ENCODE measurements at places on chromosomes 1 and 21. TPM values are rescaled to one million over a fixed set of nuclear protein-coding genes. Genes with fewer than 3 reads are reported as not detected.

DNA sequence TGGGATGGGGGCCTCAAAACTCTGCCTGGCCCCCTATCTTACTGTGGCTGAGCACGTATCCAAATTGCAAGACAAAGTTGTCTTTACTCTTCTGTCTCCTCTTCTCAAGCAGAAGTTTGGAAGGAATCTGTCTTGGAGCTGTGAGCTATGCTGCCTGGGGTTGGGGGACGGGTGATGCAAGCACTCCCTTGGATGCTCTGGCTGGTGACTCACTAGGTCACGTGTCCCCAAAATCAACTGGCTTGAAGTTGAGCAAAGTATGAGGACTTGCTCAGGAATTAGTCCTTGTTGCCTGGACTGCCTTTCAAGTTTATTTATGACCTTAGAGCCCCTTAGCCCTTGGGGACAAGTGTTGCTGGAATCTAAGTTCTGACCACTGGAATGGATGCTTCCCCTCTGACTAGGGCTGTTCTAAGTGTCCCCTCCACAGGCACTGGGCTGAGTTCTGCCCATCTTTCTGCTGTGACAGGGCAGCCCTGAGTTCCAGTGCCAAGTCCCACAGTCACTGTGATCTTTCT lies 269.5 kb downstream of the HHAT start:
- no peak for DNase-seq

FMO3 gene
- not detected for total RNA-seq

- DNase-seq = no peak
Measured at GRCh38 chr1:244313346-244313745, 138.4 kb downstream of the ADSS2 start.

TBX19 gene
- 3.8 TPM for total RNA-seq

DNA sequence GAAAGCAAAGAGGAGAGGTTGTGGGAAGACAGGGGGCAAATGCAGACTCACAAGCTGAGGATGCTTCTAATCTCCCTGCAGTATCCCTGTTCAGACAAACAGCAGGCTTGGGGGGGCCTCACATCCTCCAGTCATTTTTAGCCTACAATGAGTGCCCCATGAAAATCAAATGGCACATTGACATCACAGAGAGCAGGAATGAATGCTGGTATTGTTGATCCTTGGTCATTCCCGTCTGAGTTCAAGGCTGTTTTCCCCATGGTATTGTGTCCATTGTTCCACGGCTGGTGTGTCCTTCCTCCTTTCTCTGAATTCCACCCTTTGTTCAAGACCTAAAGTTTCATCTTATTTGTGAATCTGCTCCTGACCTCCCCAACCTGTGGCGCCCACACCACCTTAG lies 545.6 kb downstream of the AJAP1 start:
- no peak for DNase-seq

- DNase-seq = peak; percentile 67
Measured at GRCh38 chr1:202144402-202145067, at the start of gene ARL8A. TSS of gene ARL8A (minus strand) at chr1:202144737. CDS start at chr1:202144572, 165 bp downstream.

DNA sequence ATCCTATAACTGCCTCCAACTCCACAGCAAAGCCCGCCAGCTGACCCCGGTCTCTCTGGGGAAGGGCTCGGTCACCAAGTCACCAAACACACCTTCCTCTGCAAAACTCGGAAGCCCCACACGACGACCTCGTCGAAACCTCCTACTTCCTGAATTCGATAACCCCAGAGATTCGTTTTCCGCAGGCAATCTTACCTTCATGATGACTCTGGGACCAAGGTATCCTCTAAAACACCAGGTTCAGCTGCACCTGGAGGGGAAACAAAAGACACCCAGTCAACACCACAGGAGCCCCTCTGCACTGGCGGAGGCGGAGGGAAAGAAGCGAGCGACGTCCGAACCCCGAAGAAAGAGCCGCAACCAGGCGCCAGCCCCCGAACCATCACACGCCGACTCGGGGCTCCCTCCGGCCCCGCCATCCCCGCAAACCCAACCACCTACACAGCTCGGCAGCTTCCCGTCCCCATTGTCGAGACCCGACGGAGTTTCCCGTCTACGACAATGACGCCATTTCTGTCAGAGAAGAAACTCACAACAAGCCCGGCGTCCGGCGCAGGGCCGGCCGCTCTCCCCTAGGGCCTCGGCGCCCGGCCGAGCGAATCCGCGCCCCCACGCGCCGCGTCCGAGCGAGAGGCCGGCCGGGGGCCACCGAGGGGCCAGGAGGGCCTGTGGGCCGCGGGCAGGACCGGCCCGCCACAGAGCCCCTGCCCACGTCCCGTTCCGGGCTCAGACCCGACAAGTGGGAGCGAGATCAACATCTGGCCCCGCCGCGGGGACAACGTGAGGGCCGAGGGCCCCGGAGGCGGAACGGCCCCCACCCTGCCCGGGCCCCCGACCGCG lies 1.0 kb downstream of the ARID4B start:
- peak; percentile 77 for DNase-seq

GRCh38 chr1:111990878-111991718 lies 1.6 kb upstream of the KCND3 start:
- DNase-seq = no peak

DNA sequence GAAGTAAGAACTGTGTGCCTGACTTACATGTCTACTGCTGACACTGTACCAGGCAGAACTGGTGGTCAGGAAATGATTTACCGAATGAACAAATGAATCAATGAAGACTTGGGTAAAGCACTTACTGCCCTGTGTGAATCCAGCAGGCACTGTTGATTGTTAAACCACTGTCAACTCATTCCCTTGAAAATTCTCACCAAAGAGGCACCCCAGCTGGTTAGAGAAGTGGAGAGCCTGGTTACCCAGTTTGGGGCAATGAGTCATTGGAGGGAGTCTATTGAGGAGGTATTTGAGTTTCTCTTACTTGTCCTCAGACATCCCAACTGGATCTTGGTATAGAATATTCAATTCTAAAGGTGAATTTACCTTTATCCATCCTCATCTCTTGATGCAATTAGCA lies 34.2 kb downstream of the JUN start:
- DNase-seq = no peak

IL22RA1 gene
- total RNA-seq = not detected

DNA sequence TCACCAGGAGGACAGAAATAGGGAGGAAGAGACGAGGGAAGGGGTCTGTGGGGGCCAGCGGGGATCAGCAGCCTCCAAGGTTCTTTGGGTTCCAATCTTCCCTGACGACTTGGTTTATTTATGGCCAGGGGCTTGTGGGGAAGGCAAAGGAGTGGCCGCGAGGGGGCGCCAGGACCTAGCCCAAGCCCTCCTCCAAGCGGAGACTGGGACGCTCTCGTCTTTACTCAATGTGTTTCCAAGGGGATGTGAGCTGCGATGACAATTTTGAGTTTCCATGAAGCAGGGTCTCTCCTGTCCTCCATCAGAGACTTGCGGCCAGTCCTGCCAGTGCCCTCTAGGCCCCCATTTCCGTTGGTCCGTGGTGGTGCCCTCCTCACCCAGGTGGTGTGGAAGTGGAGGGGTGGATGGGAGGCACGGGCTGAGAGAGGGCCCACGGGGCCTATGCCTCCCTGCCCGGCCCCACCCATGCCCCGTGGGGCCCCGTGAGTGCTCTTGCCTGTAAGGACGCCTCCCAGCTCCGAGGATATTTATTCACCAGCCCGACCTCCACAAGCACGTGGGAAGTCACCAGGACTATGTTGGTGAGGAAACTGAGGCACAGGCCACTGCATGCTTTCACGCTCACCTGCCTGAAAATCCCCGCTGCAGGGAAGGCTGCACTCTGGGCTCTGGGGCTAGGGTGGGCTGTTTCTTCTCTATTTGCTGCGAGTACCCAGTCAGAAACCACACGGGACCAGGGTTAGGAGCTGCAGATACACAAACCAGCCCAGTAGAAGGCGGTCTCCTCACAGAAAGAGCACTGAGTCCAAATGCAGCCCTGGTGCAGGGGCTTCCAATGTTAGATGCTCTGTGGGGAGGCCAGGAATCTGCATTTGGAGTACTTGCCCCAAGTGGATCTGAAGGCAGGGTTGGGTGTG lies 26.5 kb downstream of the DMRTB1 start:
- peak; percentile 23 for DNase-seq

- no peak for DNase-seq
Measured at GRCh38 chr1:30451532-30452125, 271.8 kb downstream of the MATN1 start.

GRCh38 chr1:153698020-153698922 lies 19.8 kb downstream of the NPR1 start:
- no peak for DNase-seq

GRCh38 chr1:232011961-232012360 lies 385.4 kb downstream of the DISC1 start:
- DNase-seq = no peak

GRCh38 chr1:28894785-28895184 lies 19.6 kb upstream of the EPB41 start:
- DNase-seq = no peak

DNA sequence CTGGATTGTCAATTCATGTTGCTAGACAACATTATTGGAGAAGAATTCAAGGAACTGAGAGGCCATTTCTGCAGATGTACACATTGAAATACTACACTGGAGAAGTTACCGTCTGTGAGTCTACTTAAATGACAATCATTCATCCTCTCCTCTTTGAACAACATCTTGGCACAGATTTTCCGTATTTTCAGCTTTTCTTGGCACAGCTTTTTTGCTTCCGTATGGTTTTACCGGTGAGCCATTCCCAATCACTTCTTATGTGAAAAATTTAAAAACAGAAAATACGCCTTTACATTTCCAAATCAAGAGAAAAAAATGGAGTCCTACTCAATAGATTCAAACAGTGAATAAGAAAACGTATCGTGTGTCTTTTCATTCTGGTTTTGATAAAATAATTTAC lies 1493.7 kb downstream of the AMY1C start:
- DNase-seq = no peak

GJA9 gene
- not detected for total RNA-seq

GRCh38 chr1:169873582-169874199 lies 20.0 kb downstream of the SCYL3 start:
- no peak for DNase-seq

DNA sequence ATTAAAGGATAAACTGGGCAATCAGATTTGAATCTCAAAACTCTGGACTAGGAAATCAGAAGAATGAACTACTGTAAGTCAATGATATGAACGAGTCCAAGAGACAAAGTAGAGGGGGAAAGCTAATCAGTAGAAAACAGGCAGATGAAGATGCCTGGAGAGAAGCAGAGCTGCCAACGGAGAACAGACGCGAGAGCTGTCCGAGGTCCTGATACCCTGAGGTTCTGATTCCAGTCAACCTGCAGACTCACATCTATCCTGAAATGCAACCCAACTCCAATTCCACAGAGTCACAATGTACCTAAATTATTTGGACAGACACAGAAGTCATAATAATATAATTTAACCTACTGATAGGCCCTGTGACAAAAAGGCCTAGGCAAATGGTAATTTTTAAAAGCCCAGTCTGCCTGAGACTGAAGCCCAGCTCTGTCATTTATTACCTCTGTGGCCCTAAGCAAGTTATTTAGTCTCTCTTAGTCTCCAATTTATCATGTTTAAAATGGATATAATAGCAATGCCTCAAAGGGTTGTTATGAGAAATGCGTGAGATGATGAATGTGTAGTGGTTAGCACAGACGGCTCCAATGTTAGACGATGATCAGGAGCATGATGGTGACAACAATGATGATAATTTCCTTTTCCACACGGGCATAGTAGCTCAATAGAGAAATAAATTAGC lies 33.4 kb downstream of the RGS7 start:
- no peak for DNase-seq

- DNase-seq = no peak
Measured at GRCh38 chr1:10608690-10609089, 133.9 kb downstream of the PEX14 start.

DNA sequence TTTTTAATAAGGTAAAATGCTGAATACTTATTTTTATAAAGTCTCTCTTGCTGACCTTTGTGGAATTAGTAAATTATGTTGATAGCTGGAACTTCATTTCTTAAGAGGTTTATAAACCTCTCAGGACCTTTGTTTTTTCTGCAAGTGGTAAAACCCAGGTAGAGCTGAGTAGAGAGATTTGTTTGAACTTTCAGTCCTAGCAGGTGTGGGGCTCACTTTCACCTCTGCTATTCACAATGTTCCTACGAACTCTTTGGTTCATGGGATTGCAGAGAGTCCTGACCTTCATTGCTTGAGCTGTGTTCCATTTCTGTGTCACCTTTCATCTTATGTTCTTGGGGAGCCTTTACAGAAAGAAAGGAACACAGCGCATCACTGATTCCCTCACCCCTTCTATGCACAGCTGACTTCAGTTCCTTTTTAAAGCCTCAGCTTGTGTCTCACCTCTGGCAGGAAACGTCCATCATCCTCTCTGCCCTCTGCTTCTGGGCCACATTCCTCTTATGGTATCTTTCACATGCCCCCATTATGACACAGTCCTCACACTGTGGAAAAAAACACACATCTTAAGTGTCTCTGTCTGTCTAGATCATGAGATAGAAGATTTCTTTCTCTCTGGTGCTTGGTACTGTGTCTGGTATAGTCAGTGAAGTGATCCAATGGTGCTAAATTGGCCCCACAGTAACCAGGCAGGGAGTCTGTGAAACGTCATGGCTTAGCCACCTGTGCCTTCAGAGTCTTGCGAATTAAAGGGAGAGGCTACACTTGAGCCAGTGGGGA lies 262.5 kb upstream of the B3GALT2 start:
- peak; percentile 35 for DNase-seq

PGBD5 gene
- not detected for total RNA-seq

DNA sequence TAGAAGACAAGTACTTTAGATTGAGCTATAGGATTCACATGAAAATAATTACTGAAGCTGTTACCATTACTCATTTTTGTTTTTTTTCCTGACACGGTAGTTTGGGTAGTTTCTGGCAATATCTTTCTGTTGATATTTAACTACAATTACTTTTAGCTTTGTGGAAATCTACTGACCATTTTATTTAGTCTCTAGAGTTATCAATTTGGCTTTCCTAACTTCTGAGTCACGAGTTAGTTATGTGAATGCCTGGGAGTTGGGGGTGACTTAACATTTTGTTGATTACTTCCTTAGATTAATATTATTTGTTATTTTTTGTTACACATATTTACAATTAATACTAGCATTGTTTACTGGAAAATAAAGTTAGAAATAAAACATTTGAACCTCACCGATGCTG lies 160.6 kb downstream of the HMCN1 start:
- DNase-seq = no peak

DNA sequence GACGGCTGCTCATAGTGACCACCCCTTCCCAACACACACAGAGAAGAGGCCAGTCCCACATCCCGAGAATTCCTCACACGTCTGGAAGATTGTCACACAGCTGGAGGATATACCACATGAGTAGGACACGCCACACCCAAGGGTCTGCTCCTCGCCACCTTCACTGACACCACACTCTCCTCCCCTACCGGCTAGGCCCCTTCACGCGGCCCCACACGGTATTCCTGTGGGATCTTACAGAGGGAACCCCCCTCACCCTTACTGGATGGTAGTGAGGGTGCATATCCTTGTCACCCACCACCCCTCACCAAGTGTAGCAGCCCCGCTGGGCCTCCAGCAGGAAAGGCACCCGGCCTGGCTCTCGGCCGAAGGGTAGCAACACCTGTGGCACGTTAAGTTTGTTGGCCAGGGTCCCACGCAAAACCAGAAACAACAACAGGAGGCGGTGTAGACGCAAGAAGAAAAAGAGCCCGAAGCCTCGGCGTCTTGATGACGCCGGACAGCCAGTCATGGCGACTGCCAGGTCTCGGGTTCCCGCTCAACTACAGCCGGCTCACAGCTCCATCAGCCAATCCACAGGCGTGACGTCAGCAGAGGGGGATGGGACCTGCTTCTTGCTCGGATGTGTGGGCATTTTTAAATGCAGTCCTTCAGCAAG lies at the start of gene NUP210L:
Gene NUP210L, minus strand, starts transcription at position 540 of the 658 bp plus-strand sequence.
- no peak for DNase-seq

PSRC1 gene
- 0.74 TPM for total RNA-seq

- no peak for DNase-seq
Measured at GRCh38 chr1:222046684-222047263, 304.9 kb upstream of the DUSP10 start.

GRCh38 chr1:84687714-84688462 lies 2.4 kb downstream of the SSX2IP start:
- no peak for DNase-seq
